ENCODE measurements at places on chromosomes 4 and X. TPM values are rescaled to one million over a fixed set of nuclear protein-coding genes. Genes with fewer than 3 reads are reported as not detected.

DNA sequence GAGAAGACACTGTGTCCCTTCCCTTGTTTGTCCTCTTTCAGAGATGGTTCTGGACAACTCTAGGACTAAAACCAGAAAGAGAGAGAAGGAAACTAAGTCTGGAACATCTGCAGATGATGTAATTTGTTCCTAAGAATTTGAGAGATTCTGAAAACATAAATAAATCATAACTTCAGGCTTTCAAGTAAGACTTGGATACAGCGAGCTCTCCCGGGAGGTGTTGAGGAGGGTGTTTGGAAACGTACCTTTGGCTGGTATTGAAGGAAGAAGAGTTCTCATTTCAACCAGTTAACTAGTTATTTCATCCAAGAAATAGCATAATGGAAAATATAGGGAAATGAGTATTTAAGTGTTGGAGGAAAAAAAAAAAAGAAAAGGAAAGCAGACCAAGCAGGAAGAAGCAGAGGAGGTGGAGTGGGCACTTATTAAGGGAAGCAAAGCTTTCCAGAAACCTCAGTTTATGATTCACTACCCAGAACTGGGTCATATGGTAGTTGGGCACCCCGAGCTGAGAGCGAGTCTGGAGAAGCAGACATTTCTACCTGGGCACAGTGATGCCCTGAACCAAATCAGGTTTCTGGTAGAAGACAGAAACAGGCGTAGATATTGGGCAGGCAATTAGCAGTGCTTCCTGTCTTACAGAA is 26.9 kb downstream of the CCNG2 start:
- no peak for DNase-seq

GRCh38 chr4:155411546-155411945 is 34.8 kb upstream of the MAP9 start:
- DNase-seq: no peak

DNA sequence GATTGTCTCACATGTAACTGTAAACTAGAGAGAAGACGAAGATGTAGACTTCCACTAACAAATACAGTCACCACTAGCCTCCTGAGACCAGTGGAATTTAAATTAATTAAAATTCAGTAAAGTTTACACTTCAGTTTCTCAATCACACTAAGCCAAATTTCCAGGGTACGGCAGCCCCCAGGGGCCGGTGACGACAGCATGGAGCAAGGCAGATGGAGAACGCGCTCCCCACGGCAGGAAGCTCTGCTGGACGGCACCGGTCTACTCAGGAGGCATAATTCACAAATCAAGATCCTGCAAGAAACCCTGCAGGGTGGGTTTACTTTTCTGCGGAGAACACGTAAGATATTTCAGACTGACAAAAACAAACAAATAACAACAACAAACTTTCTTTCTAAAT is 80.7 kb downstream of the FAT1 start:
- no peak for DNase-seq

The PGAM4 gene
- total RNA-seq: not detected

GRCh38 chr4:90349636-90350035 is 222.4 kb downstream of the CCSER1 start:
- no peak for DNase-seq

The ADH4 gene
- total RNA-seq: not detected

GRCh38 chrX:154482786-154483185 is 3.6 kb downstream of the UBL4A start:
- no peak for DNase-seq

The GC gene
- total RNA-seq: not detected

GRCh38 chr4:113677325-113677724 is 84.2 kb downstream of the CAMK2D start:
- DNase-seq: no peak

- DNase-seq: no peak
These were observed 58.4 kb upstream of the PNPLA4 start for GRCh38 chrX:7985568-7985967.

All from cerebellum (tissue), 4 donors.